ENCODE measurements at places on chromosomes 13 and 19. TPM values are rescaled to one million over a fixed set of nuclear protein-coding genes. Genes with fewer than 3 reads are reported as not detected.

- no peak for DNase-seq
Measured at GRCh38 chr19:13078897-13079541, 23.6 kb downstream of the LYL1 start.

- no peak for DNase-seq
Measured at GRCh38 chr19:58385891-58386575, 1.0 kb upstream of the RPS5 start.

DNA sequence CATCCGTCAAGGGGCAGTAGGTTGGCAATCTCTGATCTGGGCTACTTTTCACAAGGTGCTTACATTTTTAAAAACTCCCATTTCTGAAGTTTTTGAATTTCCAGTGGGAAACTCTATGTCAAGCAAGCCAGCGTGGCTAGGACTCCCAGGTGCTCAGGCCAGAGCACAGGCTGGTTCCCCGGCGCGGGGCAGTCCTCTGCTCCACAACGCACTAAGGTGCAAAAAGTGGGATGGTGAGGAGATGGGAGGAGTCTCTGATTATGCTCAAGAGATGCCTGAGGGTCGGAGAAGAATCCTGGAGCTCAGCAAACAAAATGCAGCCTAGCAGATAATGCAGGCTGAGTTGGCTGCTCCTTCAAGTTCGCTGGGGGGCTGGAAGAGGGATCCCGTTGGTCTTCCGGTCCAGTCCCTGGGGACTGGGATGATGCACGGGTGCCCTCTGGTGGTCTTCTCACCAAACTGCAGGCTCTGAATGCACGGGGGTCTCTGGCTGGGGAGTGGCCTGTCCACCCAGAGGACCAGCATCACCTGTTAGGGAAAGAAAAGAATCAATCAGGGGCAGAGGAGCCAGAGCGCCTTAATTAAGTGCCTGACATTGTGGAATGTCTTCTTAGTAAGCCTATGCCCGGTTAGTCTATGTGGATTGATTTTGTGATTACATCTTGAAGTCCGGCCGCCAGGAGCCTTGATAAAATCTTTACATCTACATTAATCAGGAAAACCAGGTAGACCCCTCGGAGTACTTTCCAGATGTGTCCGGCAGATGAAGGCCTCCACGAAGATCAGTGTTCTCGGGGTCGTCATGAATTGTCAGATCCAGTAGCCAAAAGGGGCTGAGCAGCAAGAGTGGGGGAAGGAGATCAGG, 244.4 kb upstream of the MAB21L1 start:
- no peak for DNase-seq

DNA sequence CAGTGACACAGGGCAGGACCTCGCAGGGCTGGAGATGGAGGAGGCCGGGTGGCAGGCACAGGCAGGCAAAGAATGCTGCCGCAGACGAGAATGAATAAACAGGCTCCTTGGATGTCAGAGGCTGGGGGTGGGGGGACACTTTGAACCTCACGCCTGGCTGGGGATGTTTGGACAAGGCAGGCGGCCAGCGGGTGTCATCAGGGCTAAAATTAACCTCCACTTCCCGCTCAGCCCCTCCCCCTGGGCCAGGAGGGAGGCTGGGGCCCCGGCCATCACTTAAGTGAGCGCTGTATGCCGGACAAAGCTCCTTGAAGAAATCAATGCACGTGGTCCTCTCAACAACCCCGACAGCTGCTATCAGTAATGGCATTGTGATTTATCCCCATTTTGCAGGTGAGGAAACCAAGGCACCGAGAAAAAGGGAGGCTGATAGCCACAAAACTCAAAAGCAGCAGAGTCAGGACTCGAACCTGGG, 10.3 kb upstream of the FUT5 start:
- no peak for DNase-seq

Gene APC2
- total RNA-seq, result not detected

Gene SIGLEC5
- not detected for total RNA-seq

- no peak for DNase-seq
Measured at GRCh38 chr13:113020323-113021080, 51.5 kb downstream of the MCF2L start.
